ENCODE measurements at places on chromosomes 7 and 10.

DNA sequence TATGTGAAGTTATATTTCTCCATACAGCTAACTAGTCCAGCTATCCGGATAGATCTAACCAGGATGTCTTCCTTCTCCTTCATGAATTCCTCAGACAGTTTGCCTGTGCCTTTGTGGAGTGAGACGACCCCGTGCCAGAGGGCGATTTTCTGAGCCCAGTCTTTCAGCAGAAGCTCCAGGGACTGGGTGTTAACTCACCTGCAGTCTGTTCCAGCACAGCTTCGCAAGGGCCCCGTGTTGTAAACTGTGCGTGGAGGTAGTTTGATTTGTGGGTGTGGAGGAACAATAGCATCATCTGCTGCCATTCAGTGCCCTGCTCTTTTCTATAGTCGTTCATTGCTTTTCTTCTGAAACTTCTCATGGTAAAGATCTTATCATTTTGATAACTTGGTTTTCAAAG lies 103.8 kb downstream of the INPP5A start:
- no peak for DNase-seq

DNA sequence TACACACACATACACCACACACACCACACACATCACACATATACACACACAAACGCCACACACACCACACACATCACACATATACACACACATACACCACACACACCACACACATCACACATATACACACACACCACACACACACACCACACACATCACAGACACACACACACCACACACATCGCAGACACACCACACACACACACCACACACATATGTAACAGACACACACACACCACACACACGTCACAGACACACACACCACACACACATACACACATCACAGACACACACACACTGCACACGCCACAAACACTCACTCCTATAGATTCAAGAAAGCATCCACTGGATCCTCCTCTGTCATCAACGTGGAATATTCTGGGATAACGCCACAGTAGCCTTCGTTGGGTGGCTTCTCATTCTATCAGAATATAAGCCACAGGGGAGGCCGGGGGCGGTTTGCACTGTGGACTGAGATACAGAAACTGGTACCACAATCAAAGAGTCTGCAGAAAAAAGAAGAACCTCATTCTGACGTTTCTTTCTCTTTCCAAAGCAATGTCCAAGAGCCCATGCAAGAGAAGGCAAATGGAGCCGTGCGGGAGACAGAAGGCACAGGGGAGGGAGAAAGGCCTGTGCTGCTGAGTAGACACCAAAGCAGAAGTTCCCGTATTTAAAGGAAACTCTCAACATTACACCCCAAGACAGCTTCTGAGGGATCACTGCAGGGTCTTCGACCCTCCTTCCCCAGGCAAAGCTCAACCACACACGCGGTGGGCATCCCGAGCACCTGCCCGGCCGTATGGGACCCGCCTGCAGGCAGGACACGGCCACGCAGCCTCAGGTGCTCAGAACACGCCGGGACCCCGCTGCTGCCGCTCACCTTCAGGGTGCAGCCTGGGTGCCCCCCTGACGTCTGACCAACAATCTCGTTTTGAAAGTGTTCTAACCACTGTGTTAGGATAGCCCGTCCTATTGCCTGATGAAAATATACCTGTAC lies 321.2 kb downstream of the DNAJB6 start:
- DNase-seq = no peak

DNA sequence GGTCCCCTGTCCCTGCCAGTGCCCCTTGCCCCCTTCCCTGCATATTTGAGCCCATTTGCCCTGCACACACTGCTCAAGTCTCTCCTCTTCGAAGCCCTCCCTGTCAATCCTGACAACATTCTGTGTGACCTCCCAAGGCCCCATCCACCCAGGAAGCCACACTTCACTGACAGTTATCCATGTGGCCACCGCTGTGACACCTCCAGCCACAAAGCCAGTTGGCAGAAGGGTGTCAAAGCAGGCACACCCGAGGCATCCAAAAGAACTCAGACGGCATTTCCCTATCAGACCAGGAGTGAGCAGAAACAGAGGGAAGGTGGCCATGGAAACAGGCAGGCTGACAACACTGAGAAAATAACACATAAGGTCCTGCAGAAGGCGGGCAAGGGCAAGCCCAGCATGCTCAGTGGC lies 4.6 kb downstream of the POLM start:
- no peak for DNase-seq

DNA sequence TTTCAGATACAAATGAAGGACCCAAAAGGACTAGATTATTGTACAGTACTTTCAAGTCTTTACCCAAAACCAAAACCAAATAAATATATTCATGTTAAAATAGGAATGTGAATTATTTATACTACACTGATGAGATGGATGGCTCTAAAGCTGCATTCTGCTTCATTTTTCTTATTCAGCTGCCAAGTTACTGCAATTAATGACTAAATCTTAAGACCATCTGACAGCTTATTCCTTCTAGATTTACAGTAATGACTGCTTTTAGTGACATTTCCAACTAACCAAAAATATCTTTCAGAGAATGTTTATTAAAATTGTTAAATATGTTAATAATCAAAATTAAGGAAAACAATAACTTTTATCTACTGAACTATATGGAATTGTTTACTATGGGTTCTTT lies 20.9 kb downstream of the ENKUR start:
- DNase-seq = no peak

- DNase-seq = no peak
Measured at GRCh38 chr10:4262870-4263600, 478.0 kb upstream of the KLF6 start.

- no peak for DNase-seq
Measured at GRCh38 chr7:31940167-31940566, 130.0 kb downstream of the PDE1C start.

GRCh38 chr10:122497241-122497640 lies 35.9 kb downstream of the HTRA1 start:
- no peak for DNase-seq

DNA sequence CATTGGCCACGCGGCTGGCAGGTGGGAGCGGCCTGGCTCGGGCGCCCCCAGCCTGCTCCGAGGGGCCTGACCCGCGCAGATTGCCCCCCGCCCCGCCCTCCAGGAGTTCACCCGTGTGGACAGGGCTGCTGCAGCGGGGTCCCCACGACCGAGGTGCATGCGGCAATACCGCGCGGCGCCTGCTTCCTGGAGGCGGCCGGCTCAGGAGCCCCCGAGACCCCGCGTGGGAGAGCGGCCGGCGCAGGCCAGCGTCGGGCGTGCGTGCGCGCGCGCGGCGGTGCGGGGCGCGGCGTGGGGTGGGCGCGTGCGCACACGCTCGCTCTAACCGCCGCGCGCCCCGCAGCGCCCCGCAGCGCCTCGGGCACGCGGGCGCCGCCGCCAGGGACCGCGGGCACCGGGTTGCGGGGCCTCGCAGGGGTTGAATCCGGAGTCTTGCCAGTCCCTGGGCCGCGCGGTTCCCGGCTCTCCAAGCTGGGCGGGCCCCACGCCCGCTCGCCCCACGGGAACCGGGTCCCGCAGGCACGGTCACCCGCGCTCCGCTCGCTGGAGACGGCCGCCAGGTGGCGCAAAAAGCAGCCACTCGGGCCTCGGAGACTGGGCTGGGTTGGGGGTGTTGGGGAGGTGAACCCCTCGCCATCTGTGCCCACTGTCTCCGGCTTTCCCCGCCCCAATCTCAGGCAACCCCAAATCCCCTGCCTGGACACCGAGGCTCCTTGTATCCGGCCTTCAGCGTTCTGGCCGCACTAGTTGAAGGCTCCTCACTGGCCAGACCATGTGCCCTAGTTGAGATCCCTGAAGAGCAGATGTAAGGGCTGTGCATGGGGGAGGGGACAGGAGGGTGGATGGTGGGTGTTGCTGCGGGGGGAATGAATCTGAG lies 1.3 kb upstream of the ACHE start:
- DNase-seq = no peak

- no peak for DNase-seq
Measured at GRCh38 chr7:72283309-72283708, 128.8 kb downstream of the CALN1 start.

DNA sequence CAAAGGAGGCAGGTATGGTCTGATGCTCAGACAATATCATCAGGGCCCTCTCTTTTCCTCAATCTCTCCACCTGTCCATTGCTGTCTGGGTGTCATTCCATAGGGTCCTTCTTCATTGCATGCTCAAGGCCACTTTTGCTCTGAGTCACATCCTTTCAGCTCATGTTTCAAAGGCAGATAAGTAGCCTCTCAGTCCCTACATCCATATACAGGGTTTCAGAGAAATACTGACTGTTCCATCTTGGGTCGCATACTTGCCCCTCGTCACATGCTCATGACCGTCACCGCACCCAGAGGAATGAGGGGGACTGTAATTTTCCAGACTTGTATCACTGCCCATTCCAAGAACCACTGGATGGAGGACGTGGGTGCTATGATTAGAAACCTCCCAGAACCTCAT lies 93.4 kb downstream of the FAM107B start:
- no peak for DNase-seq

DNA sequence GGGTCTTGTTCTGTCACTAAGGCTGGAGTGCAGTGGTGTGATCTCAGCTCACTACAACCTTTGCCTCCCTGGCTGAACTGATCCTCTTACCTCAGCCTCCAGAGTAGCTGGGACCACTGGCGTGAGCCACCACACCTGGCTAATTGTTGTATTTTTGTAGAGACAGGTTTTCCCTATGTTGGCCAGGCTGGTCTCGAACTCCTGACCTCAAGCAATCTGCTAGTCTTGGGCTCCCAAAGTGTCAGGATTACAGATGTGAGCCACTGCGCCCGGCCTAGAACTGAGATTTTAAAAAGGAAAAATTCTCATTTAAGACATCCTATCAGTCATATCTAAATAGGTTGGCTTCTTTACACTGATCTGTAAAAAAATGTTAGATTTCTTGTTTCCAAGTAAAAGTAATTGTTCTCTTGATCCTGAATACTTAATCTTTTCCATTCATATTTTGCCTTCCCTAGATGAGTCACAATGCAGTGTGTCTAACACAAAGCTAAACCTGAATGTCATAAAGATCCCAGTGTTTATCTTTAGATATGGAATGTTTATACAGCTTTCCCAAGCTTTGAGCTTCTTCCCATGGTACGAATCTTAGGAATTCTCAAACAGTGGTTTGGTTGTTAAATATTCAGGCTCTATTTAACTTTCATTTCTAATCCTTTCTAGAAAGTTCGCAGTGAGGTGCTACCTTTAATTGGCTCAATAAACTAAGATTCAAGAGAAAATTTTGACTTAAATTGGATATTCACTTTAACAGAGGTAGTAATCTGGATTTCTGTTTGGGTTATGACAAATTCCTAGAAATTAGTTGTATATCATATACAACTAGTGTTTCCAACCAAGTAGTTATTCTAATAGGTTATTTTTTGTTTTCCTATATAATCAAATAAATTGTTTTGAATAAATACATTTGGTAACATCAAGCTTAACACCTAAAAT lies 12.1 kb upstream of the LAMB1 start:
- no peak for DNase-seq

DNA sequence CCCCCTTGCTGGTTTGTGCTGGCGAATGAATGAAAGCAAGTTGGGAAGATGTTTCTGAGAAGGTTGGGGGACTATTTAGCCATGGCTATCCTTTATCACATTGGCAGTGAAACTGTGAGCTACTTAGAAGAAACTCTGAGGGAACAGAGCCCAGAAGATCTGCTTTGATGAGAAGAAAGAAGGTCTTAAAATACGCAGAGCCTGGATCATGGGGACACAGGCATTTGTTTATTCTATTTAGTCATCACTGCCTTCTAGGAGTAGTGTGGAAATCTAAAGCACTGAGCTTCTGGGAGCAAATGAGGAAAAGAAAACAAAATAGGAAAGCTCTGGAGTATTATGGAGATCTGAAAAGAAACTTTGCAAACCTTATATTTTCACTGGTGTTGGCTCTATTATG lies 28.5 kb downstream of the CPED1 start:
- no peak for DNase-seq

GRCh38 chr7:139699640-139700504 lies 77.9 kb downstream of the HIPK2 start:
- no peak for DNase-seq

- DNase-seq = no peak
Measured at GRCh38 chr10:124262234-124262865, 156.4 kb downstream of the OAT start.

DNA sequence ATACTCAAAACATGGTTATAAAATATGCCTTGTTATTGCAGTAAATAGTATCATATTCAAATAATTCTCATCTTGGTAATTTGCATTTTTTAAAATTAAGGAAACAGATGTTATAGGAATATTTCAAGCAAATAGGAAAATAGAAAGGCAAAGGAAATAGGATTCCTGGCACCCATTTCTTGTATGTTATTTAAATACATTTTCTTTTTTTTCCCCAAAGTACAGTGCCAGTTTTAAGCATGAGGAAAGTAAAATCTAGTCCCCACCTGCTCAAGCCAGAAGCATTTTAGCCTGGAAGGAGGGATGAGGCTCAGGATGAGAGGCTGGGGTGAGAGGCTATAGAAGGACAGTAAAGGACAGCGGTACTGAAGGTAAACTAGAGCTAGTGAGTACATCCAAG lies 38.1 kb downstream of the GNAT3 start:
- no peak for DNase-seq

- DNase-seq = no peak
Measured at GRCh38 chr10:110858297-110858934, 13.3 kb upstream of the PDCD4 start.

- DNase-seq = no peak
Measured at GRCh38 chr10:63430091-63430998, 35.4 kb downstream of the JMJD1C start.

DNA sequence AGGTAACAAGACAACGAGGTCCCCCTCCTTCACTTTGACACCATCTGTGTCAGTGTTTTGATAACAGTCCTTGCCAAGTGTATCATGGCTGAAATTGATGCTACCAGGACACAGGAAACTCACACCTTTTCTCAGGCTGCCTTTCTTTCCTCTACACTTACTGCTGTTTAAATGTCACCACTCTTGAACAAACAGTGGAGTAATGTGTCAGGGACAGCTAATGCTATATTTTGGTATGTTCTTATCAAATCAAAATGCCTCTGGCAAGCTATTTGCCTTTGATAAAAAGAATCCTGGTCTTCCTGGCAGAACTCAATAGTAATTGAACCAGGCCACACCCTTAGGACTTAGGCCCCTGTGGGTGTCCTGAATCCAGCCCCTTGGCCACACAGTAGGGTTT lies 692.9 kb downstream of the LRMDA start:
- no peak for DNase-seq

DNA sequence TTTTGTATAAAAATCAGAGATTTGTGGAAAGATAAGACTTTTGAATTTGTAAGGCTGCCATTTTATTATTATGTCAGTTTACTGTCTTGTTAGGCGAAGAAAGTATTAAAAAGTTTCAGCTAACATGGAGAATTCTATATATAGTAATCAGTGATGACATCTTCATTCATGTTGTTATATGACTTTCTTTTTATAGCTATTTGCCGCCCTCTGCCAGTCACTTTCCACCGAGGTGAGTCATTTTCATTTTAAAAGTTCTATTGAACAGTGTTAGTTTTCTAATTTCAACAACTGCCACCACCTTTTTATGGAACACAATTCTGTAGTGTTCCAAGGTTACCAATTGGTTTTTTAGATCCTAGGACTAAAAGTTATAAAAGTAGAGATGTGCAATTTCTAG lies 11.8 kb downstream of the CUTC start:
- no peak for DNase-seq

Data from stimulated activated CD8-positive, alpha-beta memory T cell treated with anti-CD3 and anti-CD28 coated beads, Interleukin-7, amount 100 ng/mL, for 24 hours (primary cell).